ENCODE measurements at places on chromosomes 4 and X. TPM values are rescaled to one million over a fixed set of nuclear protein-coding genes. Genes with fewer than 3 reads are reported as not detected.

GLUD2 gene
- 0.36 TPM for total RNA-seq

FHIP1A gene
- total RNA-seq: 1.2 TPM

MMRN1 gene
- total RNA-seq: not detected

SPANXD gene
- not detected for total RNA-seq

SOWAHB gene
- total RNA-seq: 0.05 TPM

BMPR1B gene
- total RNA-seq: 9.8 TPM

SOX3 gene
- not detected for total RNA-seq

CLDN34 gene
- total RNA-seq: not detected

DNA sequence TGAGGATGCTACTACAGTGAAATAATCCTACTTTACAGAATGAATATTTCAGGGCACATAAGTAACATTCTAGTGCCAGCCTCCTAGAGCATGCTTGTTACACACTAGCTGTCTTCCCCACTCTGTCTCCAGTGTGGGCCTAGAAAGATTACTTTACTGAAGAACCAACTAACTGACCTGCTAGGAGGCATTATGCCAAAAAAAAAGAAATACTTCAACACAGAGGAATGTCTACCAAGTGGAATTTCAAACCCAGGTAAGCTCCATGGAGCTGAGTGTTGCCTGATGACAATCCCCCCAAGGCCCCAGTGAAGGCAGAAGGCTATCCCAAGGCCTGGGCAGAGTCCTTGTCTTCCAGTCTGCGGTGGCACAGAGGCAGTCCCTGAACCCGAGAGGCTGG is 40.9 kb upstream of the STS start:
- no peak for DNase-seq

DNA sequence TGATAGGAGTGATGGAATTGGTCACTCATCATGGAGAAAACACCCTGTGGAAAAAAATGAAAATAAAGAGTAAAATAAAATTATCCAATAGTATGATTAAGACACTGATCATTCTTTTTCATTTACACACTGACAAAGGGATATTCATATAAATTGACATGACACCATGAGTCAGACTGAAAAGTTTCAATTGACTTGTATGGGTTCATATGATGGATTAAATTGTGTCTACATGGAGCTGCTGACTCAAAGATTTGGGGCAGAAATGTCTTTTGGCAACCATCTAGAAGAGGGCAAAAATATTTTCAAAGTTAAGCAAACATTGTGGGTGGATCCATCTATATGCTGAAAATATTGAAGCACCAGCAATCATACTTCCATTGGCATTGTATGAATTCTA is 153.4 kb upstream of the PPP3CA start:
- no peak for DNase-seq

- no peak for DNase-seq
Measured at GRCh38 chrX:123626962-123627361, 105.9 kb downstream of the THOC2 start.

DNA sequence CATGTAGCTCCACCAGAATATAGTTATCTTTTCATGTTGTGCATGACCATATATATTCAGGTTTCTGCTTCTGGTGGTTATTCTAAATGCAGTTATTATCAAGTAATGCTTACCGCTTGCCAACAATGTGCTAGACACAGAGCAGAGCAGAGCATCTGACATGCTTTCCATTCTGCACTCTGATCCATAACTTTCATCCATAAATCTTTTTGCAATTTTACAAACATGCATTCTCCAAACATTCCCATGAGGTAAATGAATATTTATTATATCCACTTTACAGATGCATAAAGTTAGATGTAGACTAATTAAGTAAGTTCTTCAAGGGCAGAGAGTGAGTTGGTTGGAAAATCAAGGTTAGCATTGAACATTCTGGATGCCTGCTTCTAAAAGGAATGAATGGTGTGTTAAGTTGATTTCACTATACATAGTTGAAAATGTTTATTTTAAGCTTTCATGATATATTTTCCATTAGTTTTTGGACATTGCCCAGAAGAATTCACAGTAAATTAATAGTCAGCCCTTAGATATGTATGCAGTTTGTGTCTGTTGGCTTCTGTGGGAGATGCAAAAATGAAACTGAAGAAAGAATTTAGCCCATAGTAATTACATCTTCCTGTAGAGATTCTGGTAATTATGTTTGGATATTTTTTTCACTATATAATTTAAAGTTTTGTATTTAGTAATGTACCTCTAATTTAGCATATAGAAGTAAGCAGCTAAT is 867.8 kb downstream of the CCSER1 start:
- no peak for DNase-seq

GRCh38 chr4:144906181-144906925 is 191.6 kb downstream of the ANAPC10 start:
- DNase-seq: peak; percentile 64

- no peak for DNase-seq
Measured at GRCh38 chrX:16212436-16212835, 45.2 kb downstream of the MAGEB17 start.

- no peak for DNase-seq
Measured at GRCh38 chr4:39712819-39713607, 15.1 kb downstream of the UBE2K start.

- no peak for DNase-seq
Measured at GRCh38 chr4:13938299-13938698, 310.8 kb upstream of the BOD1L1 start.

- no peak for DNase-seq
Measured at GRCh38 chr4:141513866-141514265, 122.5 kb upstream of the IL15 start.

DNA sequence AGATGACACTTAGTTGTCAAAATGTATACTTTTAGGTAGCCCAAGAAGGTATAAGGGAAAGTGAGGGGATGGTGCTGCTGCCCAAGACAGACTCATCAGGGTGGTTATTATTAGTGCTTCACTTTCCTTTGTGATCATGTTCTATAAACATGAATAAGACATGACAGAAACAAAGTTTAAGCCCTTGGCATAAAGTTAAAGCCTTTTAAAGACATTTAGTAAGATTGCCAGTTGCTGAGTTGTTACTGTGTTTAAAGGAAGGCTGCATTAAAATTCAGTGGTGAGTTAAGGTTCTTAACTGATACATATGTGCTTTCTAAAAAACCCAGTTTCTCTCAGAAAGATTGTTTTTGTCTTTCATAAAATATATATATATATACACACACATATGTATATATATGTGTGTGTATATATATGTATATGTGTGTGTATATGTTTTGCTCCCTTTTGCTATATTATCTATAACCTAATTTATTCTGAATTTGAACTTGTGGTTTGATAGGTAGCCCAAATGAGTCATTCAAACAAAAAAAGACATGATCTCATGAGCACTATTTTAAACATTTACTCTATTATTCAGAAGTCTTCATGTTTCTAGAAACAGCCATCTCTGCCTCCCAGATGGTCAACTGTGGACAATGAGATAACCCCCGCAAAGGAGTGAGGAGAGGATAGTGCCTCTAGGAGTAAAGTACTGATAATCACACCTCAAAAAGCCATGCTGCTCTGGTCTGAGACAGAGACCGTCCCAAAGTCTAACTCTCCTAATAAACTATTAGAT is 98.1 kb upstream of the OTUD4 start:
- DNase-seq: peak; percentile 68

GRCh38 chr4:112361181-112361791 is 64.1 kb downstream of the ALPK1 start:
- DNase-seq: peak; percentile 79

DNA sequence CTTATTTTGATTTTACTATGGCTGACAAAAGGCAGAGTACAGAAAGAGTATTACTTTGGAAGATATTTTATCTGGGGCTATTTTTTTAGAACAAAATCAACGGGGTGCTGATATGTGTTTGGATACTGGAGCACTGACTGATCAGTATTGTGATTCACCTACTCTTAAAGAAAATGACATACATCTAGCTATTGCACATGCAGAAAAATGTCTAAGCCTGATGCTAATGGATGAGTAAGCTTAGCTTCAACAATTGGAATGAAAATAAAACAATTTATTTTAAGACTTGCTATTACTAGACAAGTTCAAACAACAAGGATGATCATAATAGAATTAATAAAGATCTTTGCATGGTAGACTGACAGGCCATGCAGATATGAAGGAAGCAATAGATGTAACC is 262.0 kb downstream of the PPP1R2C start:
- no peak for DNase-seq

DNA sequence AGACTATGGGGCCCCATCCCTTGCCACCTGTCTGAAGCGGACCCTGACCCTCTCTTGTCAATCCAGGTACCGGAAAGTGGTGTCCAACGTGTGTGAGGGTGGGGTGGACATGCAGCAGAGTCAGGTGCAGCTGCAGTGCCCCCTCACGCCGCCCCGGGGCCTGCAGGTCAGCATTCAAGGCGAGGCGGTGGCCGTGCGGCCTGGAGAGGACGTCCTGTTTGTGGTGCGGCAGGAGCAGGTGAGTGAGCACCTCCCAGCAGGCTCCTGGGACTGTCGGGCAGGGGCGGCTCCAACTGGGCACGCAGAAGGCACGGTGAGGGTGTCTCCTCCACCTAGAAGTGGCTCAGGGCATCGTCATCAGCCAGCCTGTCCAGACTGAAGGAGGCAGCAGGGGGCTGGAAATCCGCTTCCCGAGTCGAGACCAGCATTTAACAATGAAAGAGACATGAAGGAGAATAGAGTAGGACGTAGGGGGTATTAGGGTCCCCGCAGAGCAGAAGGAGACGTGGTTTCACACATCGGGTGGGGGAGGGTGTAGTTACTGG is 221.6 kb downstream of the AFAP1 start:
- DNase-seq: no peak

DNA sequence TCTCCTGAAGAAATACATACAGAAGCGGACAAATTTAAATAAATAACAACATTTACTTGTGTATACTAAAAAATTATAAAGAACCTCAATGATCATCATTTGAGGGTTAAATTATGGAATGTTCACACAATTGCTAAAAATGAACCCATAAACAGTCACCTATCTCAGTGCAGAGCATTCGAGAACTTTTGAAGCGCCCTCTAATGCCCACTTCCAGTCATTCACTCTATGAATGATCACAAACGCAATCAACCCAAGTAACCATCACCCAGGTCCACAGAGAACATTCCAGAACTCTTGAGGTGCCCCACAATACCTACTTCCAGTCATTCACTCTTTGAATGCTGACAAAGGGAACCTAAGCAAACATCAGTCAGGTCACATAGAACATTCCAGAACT is 103.5 kb upstream of the PLAC1 start:
- DNase-seq: peak; percentile 20

GRCh38 chr4:95544113-95545103 is 4.4 kb downstream of the UNC5C start:
- DNase-seq: no peak

- peak; percentile 90 for DNase-seq
Measured at GRCh38 chr4:1695913-1696312, 11.8 kb upstream of the FAM53A start.

- DNase-seq: peak; percentile 65
Measured at GRCh38 chrX:110341189-110342035, 17.2 kb upstream of the RTL9 start.

DNA sequence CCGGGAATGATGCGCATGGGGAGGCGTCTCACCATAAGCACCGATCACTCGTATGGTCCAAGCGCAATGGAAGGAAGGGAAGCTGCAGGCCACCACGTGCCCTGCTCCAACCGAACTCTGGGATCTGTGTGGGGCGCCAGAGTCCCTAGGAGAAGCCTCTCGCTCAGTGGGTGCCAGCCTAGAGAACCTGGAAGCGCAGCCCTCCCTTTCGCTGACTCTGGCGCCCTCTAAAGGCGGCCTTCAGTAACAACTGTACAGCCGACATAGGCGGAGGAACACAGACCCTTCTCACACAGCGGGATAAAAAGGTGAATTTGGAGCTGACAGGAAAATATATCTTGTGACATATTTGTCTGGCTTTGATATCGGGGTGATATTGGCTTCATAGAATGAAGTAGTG is 76.0 kb downstream of the INTS6L start:
- no peak for DNase-seq

DNA sequence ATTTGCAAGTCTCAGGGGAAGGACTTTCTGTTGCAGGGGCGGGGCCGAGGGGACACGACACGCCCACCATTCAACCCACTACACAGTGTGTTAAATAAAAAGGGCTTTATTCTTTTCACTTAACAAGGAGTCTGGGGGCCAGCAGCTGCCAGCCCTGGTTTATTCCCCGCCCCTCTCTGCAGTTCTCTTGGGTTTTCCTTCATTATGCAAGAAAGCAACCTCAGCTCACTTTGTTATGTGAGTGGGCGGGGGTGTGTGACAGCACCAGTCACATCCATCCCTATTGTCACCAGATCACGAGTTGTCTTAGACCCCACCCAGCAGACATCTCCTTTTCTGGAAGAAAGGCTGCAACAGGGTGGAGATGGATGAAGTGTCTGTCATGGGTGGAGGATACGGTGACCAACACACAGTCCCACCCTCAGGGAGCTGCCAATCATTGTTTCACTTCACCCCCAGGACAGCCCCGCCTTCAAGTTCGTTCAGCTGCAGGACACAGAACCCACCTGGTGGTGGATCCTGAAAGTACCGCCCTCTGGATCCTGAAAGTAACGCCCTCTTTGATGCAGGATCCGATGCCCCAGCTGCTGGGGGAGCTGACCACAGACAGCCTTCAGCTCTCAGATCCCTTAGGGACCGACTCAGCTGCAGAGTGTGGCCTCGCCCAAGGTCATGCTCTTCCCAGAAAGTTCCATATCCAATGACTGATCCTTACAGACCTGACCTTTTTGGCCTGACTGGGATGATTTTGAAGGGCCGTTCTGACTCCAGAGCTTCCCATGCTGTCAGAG is 79.6 kb downstream of the SMIM20 start:
- peak; percentile 67 for DNase-seq

DNA sequence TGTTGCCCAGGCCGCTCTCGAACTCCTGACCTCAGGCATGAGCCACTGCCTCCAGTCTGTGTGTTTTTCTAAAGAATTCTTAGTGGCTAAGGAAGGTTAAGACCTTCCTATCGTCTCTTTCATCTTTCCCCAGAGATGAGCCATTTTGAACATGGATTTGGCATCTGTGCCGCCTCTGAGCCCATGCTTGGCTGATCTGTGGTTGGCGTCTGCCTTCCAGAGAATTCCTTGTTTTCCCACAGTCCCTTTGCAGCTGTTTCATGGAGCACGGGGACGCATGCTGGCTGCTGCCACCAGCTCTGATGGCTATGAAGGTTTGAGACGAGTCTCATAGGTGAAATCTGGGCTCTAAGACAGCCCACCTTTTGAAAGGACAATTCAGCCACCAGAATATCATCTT is 60.4 kb downstream of the SHROOM2 start:
- peak; percentile 85 for DNase-seq

- no peak for DNase-seq
Measured at GRCh38 chr4:16750882-16751642, 147.4 kb downstream of the LDB2 start.

DNA sequence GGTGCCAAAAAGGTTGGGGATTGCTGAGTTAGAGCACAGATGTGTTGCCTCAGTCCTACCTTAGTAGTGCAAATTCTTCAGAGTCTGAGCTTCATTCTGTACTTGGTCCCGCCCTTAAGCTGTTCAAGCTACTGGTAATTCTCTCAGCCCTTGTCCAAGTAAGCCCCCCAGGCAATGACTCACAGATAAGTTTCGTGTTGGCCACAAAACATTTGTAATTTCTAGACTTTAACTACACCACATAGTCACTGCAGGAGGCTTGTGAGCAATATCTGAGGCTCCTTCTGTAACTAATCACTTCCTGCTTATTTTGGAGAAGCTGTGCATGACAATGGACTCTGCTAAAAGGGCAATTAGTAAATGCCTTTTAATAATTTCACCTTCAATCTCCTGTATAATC is 1420.5 kb downstream of the PCDH7 start:
- peak; percentile 16 for DNase-seq

Measured in myocyte (in vitro differentiated cells).